ENCODE measurements at places on chromosomes 7 and 10. TPM values are rescaled to one million over a fixed set of nuclear protein-coding genes. Genes with fewer than 3 reads are reported as not detected.

DNA sequence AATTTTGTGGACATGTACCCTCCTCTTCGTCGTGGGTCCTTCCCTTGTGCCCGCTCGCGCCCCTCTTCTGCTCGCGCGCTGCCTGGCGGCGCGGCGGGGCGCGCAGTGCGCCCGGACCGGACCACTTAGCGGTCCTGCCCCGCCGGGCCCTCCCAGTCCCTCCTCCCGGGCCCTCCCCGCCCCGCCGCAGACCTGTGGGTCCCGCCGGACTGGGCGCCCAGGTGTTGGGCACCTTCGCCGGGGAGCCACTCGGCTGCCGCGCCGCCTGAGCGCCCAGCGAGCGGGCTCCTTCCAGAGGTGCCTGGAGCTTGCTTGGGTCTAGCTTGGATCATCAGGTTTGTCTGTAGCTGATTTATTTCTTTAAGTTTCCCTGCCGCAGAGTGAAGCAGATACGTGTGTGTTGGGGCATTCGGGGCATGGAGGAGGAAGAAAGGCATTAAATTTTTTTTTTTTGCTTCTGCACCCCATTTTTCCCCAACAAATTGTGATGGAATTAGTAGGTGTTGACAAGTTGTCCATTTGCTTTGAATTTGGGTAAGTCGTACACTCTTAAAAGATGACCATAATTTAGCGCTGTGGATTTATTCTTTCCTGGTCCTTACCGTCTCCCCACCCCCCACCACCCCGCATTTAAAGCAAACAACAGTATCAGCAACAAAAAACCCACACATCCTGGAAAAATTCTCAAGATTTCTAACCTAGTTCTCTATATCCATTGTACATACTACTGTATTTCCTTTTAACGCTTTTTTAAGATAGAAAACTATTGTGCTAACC, 905 bp downstream of the C1GALT1 start:
- H3K4me3 ChIP-seq = peak overlapping the region; percentile 87
- peaks cover 27% of the 10 kb centered on the region for H3K4me1 ChIP-seq
- peak overlapping the region; percentile 39 for H3K27ac ChIP-seq
- H3K36me3 ChIP-seq = no peaks in the 10 kb centered on the region

GRCh38 chr10:132204781-132205473, 18.2 kb downstream of the DPYSL4 start:
- H3K27me3 ChIP-seq = no peaks in the 10 kb centered on the region
- no peak overlapping the region for H3K27ac ChIP-seq
- no peaks in the 10 kb centered on the region for H3K36me3 ChIP-seq
- H3K4me3 ChIP-seq = no peak overlapping the region
- no peaks in the 10 kb centered on the region for H3K4me1 ChIP-seq
- DNase-seq = no peak

The GNGT1 gene
- total RNA-seq = not detected

The SHTN1 gene
- total RNA-seq = 9.0 TPM

DNA sequence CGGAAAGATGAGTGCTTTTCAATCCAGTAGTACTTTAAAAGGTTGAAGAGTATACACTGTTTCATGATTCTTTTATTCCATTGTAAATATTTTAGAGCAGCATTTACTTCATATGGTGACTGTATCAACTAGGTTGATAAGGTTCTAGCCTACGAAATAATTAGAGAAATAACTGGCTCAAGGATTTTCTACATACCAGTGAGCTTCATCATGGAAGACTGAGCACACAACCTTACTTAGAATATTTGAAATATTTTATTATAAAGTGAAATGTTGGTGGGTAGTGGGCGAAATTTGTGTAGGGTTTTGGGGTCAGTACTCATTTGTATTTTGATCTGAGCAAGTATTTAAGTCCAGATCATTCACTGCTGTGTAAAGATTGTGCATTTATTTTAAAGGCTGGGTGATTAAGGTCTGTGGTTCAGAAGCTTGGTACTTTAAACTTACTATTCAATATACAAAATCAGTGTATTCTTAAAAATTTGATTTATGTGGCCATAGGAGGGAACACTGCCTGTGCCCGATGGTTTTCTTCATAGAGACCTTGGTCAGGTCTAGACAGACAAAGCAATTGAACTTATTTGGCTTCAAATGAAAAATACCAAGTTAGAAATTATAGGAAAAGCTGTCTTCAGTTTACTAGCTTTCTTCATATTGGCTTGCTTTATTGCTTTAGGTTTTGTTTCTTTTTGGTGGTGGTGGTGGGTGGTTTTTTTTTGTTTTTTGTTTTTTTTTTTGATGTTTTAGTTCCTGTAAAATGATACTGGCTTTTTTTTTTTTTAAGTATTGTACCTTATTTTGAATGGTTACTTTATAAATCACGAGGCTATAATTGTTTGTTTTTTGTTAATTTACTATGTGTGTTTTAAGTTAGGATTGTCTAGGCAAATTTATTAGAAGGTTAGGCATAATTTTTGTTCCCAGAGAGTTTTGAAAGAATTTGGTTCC, 3.0 kb downstream of the KMT2E start:
- no peaks in the 10 kb centered on the region for H3K27me3 ChIP-seq
- H3K4me1 ChIP-seq = peaks cover 16% of the 10 kb centered on the region
- no peak overlapping the region for H3K27ac ChIP-seq
- peak overlapping the region; percentile 78 for H3K4me3 ChIP-seq
- peak; percentile 32 for DNase-seq
- no peaks in the 10 kb centered on the region for H3K36me3 ChIP-seq

DNA sequence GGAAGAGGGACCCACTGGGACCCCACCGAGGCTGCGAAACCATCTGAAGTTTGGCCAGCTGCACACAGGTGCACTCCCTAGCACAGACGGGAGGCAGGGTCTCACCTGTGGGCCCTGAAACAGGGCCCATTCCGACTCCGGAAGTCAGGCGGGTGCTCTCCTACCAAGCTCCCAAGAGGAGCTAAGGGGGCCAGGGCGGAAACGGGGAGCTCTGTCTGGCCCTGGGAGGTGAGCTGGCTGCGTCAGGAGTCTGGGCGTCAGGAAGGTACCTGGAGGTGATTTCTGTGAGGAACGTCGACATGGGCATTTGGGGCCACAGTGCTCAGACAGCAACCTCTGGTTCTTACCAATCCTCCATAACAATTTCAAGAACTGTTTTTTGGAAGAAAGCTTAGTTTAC, 411.7 kb downstream of the TCERG1L start:
- no peak overlapping the region for H3K4me3 ChIP-seq
- H3K36me3 ChIP-seq = no peaks in the 10 kb centered on the region
- no peaks in the 10 kb centered on the region for H3K27me3 ChIP-seq

- DNase-seq = peak; percentile 26
- H3K4me1 ChIP-seq = peaks cover 4% of the 10 kb centered on the region
- no peaks in the 10 kb centered on the region for H3K36me3 ChIP-seq
Measured at GRCh38 chr10:46106410-46107255, 60.6 kb upstream of the MSMB start.

- no peak overlapping the region for H3K4me3 ChIP-seq
- H3K27me3 ChIP-seq = no peaks in the 10 kb centered on the region
- peak; percentile 65 for DNase-seq
- H3K36me3 ChIP-seq = no peaks in the 10 kb centered on the region
- peaks cover 10% of the 10 kb centered on the region for H3K4me1 ChIP-seq
Measured at GRCh38 chr7:96495751-96496216, 173.9 kb upstream of the SLC25A13 start.

DNA sequence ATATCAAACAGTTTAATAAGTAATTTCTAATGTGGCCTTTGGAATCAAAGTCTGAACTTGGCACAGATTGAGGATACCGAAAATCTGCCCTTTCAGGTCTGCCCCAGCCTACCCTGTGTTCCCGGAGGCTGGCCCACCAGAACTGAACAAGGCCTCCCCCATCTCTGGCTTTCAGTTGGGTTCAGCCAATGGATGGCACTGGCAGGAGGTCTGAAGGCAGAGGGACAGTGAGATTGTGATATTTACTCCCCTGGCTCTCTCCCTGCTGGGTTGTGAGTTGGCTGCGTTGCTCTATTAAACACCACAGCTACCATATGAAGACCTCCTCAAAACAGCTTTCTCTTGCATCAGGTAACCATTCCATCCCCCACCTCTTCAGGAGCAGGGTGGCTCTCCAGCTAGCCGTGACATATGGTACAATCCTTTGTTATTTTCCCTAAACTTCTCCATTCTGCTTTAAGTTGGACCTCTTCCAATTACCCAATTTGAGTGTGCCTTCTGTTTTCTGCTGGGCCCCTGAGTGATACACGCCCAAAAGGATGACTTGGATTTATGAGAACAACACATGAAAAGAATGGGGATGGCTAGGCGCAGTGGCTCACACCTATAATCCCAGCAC, 28.1 kb downstream of the DNMBP start:
- no peak for DNase-seq
- no peaks in the 10 kb centered on the region for H3K36me3 ChIP-seq
- H3K4me1 ChIP-seq = peaks cover 28% of the 10 kb centered on the region
- no peak overlapping the region for H3K4me3 ChIP-seq
- H3K27ac ChIP-seq = no peak overlapping the region
- H3K27me3 ChIP-seq = no peaks in the 10 kb centered on the region

The SH2B2 gene
- 8.8 TPM for total RNA-seq

All from PC-3 (cell line).